GM12878 (cell line): ENCODE measurements at places on chromosomes 2 and 18.

- no peak for DNase-seq
Measured at GRCh38 chr2:111120253-111121027, at the start of gene BCL2L11. Gene BCL2L11 (plus strand): TSS chr2:111120914. CDS start chr2:111123746, 2,832 bp downstream.

DNA sequence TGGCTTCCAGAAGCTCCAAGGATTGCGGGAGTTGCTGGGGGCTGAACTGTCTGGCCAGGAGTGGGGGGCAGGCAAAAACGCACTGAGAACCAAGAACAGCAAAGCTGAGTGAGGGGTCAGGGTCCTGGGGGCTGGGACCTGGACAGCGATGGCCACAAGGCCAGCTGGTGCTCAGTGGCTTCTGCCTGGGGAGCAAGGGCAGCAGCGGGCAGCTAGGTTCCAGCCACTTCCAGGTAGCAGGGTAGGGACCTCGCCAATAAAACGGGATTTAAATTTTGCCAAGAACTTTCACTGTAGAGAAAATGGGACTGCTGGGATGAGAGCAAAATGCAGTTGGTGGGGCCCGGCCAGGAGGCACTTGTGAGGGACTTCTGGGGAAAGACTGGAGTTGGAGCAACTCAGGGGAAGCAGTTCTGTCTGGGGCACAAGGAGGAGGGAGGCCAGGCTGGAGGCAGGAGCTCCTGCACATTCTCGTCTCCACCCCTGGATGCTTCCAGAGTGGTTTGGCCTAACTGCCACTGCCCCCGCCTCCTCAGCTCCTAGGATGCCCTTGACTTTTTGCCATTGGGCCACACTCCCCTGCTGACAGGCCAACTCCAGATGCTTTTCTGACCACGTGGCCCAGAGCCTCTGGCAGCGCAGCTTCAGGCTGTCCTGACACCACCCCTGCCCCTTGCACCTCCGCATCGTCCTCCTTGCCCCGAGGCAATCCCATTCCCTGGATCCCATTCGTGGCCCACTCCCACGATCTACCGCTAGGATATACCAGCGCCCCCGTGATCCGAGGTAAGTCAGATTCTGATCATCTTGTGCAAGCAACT is 5.5 kb upstream of the CCDC74A start:
- DNase-seq: no peak

GRCh38 chr2:85355073-85355410 is 473 bp downstream of the ELMOD3 start:
- no peak for DNase-seq

DNA sequence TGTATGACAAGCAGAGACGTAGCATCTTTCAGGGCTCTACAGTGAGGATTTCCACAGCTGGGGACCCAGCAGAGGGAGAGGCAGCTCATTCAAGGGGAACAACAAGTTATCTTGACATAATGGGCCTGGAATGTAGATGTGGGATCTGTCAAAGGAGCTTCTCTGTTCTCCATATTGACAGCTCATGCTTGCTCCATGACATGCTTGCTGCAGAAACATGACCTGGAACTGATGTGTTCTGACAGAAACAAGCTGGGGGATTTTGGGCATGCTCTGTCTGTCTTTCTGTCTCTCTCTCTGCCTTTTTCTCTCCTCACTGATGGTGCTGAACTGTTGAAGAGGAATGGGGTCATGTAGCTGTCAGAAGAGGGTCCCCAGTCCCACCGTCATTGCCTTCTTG is 79.6 kb downstream of the MMADHC start:
- no peak for DNase-seq

DNA sequence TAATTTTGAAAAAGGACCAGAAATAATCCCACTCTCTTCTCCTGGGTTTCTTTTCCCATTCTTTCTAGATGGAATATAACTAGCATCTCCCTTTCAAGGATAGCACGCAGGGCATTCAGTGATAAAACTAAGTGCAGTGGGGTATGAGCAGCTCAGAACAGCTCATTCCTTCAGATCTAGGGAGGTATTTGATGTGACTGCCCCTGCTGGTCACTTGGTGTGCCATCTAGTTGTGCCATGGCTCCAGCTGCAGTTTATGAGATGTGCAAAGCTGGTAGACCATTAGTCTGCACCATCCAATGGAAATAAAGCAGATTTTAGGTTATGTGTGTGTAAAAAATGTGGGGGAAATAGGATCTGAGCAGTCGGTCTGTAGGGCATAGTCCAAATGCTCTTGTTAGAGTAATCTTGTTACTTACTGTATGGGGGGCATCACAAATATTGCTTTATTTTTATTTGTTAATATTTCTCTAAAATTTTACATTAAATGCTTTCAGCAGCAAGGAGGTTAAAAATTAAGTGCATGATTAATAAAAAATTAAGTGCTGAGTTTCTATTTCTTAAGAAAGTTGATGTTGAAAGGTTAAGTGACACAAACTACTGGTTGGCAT is 38.9 kb downstream of the CTAGE1 start:
- DNase-seq: no peak

- DNase-seq: no peak
Measured at GRCh38 chr2:120246546-120247300, 5.9 kb upstream of the RALB start.

DNA sequence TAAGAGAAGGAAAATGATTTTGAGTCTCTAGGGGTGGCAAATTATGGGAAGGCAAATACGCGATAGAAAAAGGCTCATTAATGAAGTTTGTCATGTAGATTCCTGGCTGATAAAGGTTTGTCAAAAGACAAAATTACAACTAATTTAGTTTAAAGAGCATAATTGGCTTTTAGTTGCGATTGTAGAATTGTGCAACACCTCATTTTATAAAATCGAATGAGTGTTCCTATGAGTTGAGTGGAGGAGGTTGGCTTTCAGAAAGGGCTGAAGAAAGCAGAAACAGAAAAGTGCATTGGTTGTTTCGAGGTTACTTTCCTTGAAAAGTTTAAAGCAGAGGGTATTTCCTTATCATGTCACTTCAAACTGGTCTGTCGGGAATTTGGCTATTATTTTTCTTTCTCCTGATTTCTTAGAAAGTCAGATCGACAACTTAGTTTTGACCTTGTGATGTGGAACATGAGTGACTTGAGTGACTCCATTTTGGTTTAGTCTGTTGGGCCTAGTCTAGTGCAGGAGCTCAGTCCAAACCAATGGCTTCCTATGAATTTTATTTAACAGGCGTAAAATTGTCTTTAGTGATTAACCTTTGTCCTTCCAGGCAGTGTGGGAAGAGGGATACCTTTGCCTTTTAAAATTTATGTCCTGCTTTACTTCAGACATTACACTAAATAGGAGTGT is 2.2 kb upstream of the PCYOX1 start:
- DNase-seq: no peak

DNA sequence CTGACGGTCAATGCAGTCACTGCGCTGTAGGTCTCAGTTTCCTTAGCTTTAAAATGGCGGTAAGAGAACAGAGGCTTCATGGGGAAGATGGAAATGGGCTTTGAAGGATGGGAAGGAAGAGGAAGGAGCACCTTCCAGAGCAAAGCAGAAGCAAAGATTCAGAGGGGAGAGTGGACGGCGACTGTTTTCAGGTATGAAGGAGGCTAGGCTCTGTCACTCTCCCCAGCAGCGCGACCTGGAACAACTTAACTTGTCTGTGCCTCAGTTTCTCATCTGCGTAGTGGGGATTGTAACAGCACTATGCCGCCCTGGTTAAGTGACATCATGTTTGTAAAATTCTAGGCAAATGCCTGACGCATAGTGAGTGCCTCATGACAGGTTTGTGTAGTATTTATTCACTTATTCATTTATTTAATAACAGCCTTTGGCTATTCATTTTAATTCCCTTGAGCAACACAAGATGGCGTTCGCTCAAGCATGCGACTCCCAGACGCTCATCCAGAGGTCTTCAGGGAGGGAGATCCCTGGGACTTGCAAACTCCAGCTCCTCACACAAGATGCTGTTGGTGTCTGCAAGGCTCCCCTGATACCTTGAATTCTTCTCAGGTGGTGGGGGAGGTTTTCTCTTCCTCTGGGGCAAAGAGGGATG is 336.3 kb downstream of the DYSF start:
- DNase-seq: no peak

DNA sequence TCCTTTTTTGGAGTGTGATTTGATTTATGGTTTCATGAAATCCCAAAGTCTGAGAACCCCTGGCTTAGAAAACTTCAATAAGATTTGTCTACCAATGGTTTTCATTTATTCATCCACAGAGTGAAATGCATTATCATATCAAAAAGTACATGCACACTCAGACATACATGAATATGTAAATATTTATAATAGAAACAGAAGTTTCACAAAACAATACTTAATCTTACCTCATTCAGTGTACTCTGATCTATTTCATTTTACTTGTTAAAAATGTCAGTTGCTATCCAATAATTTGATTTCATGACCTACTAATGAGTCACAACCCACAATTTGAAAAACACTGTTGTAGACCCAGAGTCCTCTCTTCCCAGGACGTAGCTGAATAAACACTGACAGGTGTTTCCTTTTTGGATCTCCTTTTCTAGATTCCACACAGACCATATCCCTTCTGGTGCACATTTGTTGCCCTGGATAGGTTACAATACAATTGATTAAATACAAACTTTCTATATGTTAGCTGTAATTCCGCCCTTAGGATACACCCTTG is 10.4 kb upstream of the CAVIN2 start:
- no peak for DNase-seq

DNA sequence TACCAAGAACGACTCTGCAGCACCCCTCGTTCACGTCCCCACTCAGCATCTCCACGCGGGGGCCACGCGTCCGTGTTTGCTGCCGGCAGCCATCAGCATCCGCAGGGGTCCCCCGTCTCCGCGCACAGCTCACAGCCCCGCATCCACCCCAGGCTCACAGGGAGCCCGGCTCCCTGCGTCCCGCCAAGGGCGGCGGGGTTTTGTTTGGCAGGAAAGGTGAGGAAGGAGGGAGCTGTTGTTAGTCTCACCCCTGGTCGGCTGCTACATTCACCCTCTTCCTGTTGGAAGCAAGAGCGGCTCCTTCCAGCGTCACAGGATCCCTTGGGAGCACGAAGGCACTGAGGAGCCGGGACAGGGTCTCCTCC is 131.0 kb upstream of the CTDP1 start:
- no peak for DNase-seq

- no peak for DNase-seq
Measured at GRCh38 chr2:33681364-33681757, 82.3 kb upstream of the FAM98A start.

GRCh38 chr2:187271825-187272224 is 176.2 kb downstream of the CALCRL start:
- no peak for DNase-seq

DNA sequence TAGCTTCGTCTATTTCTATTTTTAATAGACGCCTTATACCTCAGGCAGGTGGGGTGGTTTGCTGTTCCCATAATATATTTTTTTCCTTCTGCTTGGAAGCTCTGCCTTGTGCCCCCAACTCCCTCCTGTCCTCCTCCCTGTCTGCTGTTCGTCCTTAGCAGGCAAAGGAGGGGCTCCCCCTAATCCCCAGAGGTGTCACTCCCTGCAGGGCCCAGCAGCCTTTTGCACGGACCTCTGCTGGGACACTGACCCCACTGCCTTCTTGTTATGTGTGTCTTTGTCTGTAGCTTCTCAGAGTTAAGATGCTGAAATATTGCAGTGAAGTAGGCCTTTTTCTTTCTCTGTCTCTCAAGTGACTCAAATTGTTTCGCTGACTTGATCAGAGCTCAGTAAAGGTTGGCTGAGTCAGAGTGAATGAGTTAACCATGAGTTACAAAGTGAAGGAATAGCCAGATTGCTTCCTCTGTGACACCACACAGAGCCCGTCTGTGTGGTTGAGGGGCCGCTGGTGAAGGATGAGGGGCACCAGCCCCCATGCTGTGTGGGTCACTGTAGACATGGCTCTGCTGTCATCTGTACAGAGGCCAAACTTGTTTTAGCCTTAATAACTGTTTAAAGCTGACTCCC is 47.7 kb downstream of the PRKCE start:
- no peak for DNase-seq

DNA sequence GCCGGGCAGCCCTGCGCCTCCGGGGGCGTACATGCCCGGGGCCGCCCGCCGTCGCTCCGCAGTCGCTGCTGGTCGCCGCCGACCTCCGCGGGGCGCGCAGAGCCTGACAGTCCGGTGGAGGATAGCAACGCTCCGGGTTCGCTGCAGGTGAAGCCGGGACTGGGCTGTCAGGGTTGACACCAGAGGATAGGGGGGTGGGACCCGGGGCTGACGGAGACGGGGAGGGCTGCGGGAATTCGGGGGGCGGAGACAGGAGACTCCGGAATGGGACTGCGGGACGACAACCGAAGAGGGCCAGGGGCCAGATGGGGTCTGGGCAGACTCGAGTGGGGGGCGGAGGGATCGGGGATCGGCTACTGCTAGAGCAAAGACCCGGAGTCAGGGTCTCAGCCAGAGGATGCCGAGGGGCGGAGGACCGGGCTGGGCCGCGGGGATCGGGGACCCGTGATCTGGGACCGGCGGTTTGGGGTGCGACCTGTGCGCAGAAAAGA is 403 bp downstream of the TMEM127 start:
- DNase-seq: no peak

GRCh38 chr2:23426263-23426905 is 41.4 kb downstream of the KLHL29 start:
- no peak for DNase-seq

- no peak for DNase-seq
Measured at GRCh38 chr18:58911766-58912165, 47.1 kb downstream of the ZNF532 start.

GRCh38 chr2:23578964-23579671 is 194.1 kb downstream of the KLHL29 start:
- no peak for DNase-seq

GRCh38 chr2:105409717-105410116 is 10.9 kb upstream of the FHL2 start:
- DNase-seq: no peak

DNA sequence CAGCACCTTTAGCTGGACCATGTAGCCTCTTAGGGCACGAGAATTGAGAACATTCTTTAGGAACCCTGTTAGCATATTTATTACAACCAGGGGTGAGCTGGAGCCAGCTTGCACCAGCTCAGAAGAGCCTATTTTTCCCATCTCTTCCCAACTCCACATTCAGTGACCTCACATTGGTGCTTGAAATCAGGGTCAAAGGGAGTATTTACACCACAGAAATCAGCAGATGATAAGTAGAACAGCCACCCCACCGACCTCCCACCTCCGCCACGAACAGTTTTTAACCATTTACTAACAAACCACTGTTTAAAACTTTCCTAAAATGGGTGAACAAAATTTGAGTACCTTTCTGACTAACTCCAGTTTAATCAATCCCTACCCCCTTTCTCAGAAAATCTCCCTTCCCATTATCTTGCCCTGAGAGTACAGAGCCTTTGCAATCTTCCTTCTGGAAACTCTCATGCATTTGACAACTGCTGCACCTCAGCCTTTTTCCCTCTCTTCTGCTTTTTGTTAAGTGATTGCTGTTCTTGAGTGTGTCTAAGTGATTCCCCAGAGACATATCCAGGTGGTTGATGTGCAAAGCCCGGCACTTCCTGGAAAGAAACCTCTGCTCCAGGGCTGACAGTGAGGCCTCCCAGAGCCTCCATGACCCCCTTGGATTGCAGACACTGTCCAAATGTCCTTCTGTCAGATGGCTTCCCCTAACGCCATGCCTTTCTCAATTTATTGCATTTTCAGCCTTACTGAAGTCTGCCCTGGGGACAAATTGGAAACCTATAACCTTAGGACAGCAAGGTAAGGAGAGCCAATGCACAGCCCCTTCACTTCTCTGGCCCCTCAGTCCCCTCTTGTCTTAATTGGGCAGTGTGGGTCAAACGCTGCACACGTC is 389.5 kb upstream of the TNP1 start:
- no peak for DNase-seq

GRCh38 chr2:181305301-181306123 is 151.7 kb upstream of the ITGA4 start:
- DNase-seq: peak; percentile 96
